ENCODE measurements at places on chromosomes 2 and 18.

- ATAC-seq = no peak
These were observed 121.5 kb downstream of the WDSUB1 start for GRCh38 chr2:159165048-159165447.

DNA sequence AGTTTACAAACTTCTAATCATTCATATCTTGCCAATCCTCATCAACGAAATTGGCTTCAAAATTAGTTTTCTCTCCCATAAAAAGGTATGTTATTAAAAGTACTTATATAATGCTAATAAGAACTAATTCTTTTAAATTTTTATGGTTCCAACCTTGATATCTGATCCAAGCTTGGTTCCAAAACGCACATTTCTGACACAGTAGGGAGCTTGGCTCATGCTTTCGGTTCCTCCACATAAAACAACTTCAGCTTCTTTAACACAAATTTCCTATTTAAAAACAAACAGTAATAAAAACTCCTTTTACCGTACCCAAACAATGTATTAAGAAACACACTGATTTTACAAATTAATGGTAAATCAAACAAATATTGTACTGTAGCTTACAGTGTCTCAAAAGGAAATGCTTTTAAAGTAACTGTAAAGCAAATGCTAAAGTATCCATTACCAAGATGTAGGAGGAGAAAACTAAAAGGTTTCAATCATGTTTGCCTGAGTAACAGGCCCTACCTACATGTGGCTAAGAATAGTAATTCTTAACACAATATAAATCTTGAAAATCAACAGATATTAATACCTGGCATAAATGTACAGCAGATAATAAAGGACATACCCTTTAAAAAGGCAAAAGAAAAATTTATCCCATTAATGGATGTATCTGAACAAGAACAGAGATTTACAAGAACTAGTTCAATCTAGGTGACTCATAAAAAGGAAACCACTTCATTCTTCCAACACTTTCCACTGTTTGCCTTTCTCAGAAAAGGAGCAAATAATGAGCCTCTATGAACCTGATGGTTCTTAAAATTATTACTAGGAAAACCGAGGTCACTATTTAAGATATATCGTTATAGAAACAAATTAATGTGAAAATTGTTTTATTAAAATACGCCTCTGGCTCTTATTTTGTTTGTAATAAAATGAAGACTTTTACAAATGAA lies 17.5 kb downstream of the ACAA2 start:
- no peak for ATAC-seq

DNA sequence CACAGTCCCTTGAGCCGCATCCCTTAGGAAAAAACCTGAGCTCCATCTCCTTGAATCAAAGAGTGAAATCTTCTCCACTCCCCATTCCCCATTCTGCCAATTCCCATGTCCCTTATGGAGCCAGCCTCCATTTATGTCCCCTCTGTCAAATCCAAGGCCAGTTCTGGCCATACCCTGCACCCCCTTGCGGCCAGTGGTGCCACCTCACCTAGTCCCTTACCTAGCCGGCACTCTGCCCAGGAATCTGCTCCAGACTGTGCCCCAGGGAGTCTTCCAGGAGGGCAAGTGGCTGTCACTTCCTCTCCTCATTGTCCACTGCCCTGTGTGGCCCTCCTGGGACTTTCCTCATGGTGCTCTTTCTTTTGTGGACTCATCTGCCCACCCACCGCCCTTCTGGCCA lies 195.4 kb upstream of the RMP24 start:
- ATAC-seq = no peak

DNA sequence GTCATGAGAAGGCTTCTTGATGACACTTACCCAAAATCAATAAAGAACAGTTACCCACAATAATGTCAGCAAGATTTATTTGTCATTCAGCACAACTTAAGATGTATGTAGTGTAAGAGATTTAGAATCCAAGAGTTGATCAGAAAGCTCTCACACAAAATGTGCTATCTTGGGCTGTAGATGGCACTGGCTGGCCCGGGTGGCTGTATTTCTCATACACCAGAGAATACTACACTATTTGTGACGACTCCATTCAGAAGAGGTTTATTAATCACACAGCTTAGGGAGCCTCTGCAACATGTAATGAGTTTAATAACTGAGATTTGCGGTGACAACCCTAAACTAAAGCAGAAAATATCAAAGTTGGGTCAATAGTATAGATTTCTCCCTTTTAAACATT lies 530.4 kb upstream of the KLHL29 start:
- ATAC-seq = no peak

DNA sequence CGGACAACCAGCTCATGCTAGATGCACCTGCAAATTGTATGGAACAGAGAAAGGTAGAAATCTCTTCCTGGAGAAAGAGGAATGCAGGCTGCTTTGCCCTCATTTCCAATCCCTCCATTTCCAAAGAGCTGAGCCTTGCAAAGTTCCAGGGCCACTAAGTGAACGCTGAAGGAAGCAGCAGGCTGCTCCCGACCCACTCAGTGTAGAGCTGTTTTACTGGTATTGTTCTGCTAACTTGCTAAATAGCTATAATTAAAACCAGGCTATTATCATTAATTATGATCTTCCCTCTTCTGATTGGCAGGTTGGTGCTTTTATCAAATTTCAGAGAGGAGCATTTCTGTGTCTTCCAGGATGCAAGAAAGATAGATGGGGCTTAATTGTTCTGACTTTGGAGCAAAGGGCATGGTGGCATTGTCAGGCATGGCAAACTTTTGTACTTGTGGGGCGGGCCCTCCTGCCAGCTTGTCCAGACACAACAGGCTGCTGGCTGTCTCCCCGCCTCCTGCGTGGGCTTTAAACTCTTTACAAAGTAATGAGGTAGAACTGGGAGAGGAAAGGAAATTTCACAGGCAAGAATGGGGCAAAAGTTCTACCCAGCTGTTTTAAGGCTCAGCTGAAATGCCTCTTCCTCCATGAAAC lies 40.2 kb downstream of the ALK start:
- ATAC-seq = no peak

DNA sequence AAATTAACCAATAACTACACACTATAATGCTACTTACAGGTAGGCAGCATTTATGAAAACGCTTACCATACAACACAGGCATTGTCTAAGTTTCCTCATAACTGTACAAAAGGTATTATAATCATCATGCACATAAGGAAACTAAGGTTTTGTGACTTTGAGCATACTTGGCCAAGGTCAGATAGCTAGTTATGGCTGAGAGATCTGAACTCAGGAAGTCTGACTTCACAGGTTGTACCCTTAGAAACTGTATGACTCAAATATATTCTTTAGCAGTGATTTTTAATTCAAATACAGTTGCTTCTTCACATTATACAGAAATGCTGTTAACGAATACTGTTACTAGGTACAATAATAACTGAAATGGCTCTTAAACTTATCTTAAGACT lies 89.3 kb downstream of the TRIP12 start:
- ATAC-seq = peak; percentile 84

Data from activated CD4-positive, CD25-positive, alpha-beta regulatory T cell treated with anti-CD3 and anti-CD28 coated beads, Interleukin-2, amount 50 U/mL, for 24 hours (primary cell).